ENCODE measurements at places on chromosomes 5 and 9.
A peak's percentile ranks its signal among the peaks of the same experiment; 100 is the strongest.

DNA sequence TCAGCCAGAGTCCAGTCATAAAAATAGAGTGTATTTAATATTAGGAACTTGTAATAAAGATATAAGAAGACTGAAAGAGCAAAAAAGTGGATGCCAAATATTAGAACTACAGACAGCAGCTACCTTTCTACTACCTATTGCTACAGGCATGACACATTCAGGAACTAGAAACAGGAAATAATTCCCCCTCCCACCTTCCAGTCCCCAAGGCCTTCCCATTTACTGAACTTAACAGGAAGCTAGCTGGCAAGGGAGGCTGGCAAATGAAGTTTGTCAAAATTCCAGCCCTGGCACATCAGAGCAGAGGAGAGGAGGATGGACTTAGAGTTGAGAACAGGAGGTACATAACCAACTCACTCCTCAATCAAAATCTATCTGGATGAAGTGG is 50.2 kb upstream of the RIC1 start:
- no peak for DNase-seq

DNA sequence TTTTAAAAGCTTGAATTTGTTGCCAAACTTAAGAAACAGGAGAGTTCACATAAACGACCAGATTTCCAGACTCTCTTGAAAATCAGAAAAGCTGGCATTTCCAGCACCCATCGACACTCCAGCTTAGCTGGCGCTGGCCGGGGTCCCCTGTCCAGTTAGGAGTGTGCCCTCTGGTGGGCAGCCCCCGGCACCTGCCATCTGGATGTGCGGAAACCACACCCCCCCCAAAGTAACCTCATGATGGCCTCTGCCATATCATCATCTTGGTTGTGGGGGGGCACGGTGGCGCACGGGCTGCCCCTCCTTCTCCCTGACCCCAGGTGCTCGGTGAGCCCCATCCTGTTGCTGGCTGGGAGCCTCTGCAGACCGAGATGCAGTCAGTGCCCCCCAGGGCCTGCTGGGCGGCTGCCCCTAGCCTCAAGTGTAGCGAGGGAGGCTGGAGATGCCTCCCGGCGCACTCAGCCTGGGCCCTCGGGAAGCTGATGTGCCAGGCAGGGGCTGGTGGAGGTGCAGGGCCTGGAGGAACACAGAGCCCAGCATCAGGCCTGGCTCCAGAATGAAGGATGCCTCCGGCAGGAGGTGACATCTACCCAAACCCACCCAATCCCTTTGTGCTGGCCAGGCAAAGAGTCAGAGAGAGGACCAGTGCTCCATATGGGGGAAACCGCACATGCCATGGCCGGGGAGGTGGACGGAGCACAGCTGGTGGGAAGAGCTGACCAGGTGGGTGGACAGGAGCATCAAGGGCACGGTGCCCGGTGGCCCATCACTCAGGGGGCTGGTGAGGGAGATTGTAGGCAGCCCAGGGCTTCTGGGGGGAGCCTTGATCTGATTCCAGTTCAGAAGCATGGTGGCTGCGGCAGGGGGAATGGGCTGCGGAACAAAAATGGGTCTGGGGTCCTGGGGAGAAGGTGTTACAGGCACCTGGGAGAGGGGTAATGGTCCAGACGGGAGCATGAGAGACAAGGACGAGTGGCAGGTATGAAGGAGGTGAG is 70.6 kb downstream of the ADAMTS2 start:
- no peak for DNase-seq

DNA sequence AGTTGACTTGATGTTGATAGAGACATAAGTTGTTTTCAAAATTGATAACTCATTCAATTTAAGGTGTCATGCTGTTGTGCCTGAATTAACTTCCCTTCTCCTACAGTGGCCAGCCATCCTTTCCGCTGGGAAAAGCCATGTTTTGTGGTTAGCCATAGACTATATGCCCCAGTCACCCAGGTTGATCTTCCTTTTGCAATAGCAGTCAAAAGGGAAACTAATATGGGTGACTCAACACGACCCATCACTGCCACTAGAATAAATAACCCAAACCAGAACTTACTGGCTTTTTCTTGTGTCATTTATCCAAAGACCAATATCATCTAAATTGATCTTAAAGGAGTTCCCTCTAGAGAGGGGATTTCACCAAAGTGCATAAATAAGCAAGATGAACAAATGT is 87.4 kb downstream of the PTCD2 start:
- no peak for DNase-seq

- no peak for DNase-seq
Observed at GRCh38 chr5:43432486-43433375, 20.5 kb upstream of the CCL28 start.

- peak; percentile 16 for DNase-seq
Observed at GRCh38 chr9:115385383-115386122, 267.6 kb upstream of the TNC start.

- no peak for DNase-seq
Observed at GRCh38 chr5:13477118-13477737, 467.3 kb downstream of the DNAH5 start.

DNA sequence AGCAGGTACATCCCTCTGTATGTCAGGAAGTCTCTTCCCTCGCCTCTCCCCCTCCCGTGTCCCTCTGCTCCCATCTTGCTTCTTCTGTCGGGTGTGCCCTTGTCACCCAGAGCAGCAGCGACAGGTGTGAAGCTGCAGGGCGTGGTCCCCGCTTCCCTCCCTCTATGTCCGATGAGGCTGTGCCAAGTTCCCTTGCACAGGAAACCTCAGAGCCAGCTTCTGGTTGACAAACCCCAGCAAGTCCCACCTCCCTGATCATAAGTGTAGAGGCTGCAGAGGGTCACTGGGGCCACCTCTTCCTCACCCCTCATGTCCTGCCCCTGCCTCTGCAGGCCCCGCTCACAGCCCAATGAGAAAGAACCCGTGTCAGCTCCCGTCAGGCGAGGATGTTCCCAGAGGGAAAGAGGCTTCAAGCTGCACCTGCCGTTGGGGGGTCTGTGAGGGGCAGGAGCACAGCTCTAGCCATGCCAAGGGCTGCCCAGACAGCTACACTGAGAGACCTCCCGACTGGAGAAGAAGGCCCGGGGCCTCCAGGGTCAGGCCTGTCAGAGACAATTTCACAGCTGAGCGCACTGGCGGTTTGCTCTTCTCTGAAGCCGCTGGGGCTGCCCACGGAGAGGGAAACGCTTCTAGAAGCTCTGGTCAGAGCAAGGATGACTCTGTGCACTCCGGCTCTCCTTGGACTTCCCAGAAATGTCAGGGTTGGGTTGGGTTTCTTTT is 73.3 kb downstream of the AK8 start:
- no peak for DNase-seq

DNA sequence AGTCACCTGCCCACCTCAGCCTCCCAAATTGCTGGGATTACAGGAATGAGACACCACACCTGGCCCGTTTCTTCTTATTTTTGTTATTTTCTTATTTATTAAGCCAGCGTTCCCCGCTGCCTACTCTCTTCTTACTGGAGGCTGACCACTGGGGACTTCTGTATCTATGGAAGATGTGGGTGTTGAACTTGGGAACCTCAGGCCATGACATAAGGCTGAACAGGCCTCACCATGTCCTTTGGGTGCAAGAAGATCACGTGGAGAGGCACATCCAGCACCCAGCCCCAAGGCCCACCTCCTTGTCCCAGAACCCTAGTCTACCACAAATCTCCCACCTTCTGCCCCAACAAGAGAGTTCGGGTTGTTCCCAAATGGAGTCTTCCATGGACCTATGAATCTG is 59.4 kb upstream of the NEK6 start:
- no peak for DNase-seq

DNA sequence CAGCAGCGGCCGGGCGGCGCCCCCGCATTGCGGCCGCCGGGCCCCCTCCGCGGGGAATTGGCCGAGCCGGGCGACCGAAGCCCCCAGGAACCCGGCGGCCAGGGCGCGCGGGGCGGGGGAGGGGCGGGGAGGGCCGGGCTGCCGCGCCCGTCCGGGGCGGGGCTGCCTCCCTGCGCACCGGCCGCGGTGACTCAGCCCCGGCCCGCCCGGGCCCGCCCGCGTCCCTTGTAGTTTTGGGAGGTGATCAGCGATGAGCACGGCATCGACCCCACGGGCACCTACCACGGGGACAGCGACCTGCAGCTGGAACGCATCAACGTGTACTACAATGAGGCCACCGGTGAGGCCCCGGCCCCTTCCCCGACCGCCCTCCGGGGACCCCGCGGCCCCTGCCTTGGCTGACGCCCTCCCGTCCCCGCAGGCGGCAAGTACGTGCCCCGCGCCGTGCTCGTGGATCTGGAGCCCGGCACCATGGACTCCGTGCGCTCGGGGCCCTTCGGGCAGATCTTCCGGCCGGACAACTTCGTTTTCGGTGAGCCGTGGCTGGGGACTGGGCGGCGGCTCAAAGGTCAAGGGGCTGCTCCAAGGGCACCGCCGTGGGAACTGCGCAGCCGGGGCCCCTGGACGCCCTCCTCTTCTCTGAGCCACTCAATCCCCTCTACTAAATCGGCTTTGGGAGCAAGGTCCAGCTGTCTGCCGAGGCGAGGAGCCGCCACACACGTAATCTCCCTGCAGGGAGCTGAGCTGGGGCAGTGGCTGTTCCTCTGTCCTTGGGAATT is 592 bp downstream of the TUBB4B start:
- no peak for DNase-seq

DNA sequence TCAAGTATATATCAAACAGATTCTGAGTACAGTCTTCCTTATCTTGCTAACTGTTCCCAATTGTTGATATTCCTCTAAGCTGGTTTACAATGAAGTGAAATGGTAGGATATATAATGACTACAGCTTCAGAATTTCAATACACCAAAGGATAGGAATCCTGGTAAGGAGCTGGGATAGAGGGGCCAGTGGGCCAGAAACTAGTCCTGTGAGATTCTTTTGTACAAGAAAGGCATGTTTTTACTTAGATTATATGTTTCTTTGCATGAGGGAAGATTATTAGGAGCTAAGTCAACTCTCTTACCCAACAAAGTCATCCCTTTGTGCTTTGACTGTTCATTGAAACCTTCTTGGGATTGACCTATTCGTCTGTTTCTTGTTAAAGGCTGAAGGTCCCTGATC is 435.7 kb downstream of the PLK2 start:
- no peak for DNase-seq

DNA sequence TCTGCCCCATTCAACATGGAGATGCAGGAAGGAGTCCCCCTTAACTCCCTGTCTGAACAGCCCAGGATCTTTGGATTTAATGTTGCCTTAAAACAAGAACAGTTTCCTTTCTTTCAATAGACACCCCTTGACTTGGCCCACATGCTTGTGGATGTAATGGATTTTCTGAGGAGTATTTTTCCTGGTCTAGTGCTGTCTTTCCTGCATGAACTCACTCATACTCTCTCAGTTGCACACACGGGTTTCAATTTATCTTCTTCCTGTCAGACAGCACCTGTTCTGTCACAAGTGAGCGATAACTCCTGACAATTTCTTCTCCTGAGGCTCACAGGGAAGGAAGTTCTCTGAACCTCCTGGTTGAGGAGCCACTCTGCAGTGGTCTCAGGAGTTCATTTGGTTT is 85.1 kb downstream of the ACER2 start:
- no peak for DNase-seq

DNA sequence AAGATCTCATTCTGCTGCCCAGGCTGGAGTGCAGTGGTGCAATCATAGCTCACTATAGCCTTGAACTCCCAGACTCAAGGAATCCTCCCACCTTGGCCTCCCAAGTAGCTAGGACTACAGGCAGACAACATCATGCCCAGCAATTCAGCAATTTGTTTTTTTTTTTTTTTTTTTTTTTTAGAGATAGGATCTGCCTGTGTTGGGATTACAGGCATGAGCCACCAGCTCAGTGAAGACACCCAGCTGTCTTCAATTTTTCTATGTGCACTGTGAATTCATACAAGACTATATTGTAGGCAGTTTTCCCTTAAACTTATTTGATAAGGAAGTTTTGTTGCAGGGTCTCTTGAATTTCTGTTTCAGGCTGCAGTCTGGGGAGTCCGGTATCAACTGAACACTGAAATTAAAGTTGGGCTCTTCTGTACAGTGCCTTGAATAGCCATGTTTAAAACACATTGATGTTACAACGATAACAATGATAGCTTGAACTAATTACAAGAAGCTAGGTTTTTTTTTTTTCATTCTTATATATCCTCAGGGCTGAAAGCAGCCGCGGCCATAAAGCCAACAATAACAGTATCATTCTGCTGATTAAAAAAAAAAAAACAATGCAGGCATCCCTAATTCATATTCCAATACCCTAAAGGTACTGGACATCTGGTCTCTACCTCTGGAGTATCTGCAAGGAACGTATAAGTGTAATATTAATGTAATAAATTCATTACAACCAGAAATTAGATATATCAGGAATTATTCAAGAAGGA is 63.5 kb downstream of the MPDZ start:
- no peak for DNase-seq

GRCh38 chr9:5113994-5114748 is 71.3 kb downstream of the INSL6 start:
- no peak for DNase-seq

DNA sequence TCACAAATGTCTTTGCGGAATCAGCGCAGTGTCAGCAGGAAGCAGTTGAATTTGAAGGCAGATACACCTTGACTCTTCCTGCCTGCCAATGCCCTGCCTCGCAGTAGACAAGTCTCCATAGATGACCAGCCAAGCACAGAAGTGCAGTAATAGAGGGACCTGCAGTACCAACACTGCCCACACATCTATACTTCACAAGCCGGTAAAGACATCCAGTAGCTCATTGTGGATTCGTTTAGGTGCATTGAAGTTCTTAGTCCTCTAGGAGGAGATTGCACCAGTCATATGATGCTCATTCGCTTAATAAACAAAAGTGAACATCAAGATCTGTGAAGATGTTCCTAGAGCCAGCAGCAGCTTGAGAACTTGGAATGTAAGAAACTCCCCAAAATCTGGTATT is 7.1 kb upstream of the IFNA2 start:
- no peak for DNase-seq

- no peak for DNase-seq
Observed at GRCh38 chr5:151134228-151134627, 23.4 kb downstream of the ANXA6 start.

- no peak for DNase-seq
Observed at GRCh38 chr9:133538176-133538575, 3.7 kb downstream of the ADAMTSL2 start.

All from WTC11 (cell line).